ENCODE measurements at places on chromosomes 12 and 14.
A peak's percentile ranks its signal among the peaks of the same experiment; 100 is the strongest.

- no peak for DNase-seq
These were observed 582 bp downstream of the LRRIQ1 start for GRCh38 chr12:85036733-85037132.

DNA sequence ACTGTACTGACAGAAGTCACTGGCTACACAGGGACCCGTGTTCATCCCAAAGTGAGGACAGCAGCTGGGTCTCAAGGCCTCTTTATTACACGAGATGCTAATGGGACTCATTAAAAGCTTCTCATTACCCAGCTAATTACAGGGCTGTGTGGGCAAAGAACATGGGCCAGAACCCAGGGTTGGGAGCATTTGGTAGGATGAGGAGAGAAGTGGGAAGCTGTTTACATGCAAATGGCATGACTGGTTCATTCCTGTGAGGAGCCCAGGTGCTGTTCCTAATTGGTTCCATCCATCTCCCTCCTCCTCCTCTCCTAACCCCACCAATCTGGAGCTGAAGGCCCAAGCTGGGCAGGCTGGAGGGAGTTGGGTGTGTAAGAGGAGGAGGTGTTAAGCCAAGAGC lies 8.9 kb upstream of the TAC3 start:
- no peak for DNase-seq

DNA sequence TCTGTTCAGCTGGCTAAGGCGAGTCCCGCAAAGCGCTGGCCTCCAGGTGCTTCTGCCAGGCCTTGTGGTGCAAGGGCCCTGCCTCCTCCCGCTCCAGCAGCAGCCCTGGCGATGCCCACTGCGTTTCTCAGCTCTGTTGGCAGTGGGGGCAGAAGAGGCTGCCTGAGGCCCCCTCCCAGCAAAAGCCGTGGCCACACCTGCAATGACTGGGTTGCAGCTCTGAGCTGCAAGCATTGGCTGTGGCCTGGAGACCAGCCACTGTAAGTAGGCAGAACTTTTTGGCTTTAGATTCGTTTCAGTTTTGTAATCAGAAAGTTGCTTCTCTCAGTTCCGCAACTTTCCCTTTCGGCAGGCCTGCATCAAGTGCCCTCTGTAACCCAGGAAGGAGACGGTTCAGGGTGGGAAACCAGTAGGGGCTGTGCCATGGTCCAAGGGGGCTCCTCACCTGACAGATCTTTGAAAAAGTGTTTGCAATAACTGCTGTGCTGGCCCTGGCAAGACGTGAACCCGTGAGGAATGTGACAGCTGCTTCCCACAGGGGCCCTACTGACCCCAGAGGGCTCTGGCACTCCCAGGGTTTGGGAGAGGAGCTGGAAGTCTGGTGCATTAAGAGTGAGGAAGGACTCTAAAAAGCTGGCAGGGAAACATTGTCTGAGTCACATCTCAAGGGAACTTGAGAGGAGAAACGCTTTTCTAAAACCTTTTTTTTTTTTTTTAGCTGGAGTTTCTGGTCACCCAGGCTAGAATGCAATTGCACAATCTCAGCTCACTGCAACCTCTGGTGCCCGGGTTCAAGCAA lies 54.5 kb upstream of the MAX start:
- DNase-seq: no peak

DNA sequence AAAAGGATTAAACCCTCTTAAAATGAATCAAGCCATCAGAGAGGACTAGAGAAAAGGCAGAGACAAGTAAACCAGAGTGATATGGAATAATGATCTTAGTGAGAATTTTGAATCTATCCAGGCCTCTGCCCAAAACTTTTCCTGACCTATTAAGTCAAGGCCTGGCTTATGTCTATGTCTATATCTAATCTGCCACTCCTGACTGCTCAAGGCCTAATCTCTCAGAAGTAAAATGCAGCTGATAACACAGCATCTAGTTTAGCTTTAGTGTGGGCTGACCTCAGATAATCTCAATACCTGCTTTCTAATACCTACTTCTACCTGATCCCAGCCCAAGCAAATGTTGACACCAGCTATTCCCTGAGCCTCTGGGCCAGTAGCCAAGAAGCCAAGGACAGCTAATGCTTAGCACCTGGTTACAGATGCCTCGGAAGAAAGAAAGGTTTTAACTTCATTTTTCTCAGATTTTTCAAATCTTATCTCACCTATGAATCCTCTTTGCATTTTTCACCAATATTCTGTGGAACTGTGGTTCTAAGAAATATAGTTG lies 1472.5 kb upstream of the SEL1L start:
- no peak for DNase-seq

- no peak for DNase-seq
These were observed 117.7 kb downstream of the SOX5 start for GRCh38 chr12:23831739-23832138.

- DNase-seq: no peak
These were observed 2.8 kb downstream of the TBX5 start for GRCh38 chr12:114403011-114403689.

- DNase-seq: no peak
These were observed 12.1 kb downstream of the ETV6 start for GRCh38 chr12:11661491-11662089.

DNA sequence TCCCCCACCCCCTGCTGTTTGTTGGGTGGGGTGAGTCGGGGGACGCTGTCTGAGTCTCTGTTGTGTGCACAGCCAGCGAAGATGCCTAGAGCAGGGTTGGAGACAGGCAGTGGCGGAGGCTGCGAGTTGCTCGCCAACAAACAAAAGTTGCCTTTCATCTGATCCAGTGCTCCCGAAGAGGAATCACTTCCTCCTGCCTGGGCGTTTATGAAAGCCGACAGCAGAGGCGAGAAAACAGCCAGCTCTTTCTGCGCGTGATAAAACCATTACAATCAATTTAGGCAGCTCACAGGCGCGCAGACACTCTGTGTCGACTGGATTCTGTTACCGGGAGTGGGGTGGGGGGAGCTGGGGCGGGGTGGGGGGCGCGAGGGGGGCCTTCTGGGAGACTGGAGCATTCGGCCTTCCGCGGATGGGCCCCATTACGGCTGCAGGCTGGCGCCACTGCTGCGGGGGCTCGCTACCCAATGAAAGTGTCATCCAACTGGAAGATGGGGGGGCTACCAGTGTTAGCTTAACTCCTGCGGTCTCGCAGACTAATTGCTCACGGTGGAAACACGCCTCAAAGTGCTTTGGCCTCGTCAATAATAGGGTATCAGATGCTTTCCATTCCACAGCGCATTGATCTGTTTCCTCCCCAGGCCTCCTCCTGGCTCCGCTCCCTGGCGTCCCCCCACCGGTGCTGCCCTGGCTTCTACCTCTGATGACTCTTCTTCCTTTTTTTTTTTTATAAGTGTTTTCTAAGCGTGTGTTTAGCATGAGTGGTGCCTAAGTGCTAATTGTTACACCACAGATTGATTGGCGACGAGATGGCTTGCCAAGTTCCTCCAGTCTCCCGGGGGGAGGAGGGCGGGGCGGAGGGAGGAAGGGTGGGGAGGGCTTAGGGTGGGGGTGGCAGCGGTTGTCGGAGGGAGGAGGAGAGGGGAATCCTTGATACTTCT lies 678.4 kb downstream of the MED13L start:
- DNase-seq: no peak

GRCh38 chr14:33377596-33378390 lies 439.1 kb downstream of the NPAS3 start:
- DNase-seq: no peak

DNA sequence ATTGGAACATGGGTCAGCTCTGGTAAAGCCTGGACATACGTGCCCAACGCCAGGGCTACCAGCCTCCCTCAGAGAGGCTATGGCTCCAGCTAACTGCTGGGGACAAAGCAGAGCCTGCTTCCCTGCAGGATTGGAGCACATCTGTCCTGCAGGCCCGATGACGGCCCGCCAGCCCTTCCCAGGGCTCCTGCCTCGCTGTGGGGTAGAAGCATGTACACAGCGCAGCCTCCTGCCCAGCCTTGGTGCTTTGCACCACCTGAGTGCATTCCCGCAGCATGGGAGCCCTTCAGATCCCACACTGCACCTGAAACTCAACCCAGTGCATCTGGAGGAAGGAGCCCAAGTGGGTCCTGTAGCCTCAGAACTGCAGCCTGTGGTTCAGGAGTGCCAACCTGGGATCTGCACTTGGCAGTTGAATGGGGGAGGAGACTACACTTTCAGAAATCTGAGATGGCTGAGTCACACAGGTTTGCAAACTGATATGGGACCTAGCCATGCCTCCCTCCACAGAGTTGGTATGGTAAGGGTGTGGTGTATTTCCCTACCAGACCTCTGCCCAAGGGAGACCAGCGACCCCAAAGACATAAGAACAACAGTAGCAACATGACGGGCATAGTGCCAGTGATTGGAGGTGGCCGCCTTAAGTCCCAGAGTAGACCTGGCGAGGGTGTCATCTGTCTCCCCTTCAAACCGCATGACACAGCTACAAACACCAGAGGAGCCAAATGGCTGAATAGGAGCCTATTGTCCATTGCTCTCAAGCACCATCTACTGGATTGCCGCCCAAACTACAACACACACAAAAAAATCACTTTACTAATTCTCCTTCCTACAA lies 273.9 kb upstream of the MIS18BP1 start:
- DNase-seq: no peak

GRCh38 chr12:67367843-67368242 lies 98.7 kb downstream of the CAND1 start:
- DNase-seq: no peak

DNA sequence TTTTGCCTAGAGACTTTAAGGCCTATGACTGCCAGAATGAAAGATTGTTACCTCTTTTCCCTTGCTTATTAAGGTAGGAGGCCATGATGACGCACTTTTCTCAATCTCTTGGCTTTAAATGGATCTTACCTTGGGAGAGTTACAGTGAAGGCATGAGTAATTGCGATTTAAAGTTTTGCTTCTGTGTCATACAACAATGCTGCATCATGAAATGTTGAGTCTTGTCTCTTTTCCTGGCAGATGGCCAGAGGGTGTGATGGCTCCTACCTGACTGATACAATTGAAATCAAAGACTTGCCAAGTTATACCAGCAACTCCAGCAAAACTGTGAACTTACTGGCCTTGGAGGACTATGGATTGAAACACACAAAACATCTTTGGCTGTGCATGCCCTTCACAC lies 17.2 kb upstream of the LRRK2 start:
- no peak for DNase-seq

GRCh38 chr14:103908580-103908979 lies 19.7 kb upstream of the TDRD9 start:
- no peak for DNase-seq

DNA sequence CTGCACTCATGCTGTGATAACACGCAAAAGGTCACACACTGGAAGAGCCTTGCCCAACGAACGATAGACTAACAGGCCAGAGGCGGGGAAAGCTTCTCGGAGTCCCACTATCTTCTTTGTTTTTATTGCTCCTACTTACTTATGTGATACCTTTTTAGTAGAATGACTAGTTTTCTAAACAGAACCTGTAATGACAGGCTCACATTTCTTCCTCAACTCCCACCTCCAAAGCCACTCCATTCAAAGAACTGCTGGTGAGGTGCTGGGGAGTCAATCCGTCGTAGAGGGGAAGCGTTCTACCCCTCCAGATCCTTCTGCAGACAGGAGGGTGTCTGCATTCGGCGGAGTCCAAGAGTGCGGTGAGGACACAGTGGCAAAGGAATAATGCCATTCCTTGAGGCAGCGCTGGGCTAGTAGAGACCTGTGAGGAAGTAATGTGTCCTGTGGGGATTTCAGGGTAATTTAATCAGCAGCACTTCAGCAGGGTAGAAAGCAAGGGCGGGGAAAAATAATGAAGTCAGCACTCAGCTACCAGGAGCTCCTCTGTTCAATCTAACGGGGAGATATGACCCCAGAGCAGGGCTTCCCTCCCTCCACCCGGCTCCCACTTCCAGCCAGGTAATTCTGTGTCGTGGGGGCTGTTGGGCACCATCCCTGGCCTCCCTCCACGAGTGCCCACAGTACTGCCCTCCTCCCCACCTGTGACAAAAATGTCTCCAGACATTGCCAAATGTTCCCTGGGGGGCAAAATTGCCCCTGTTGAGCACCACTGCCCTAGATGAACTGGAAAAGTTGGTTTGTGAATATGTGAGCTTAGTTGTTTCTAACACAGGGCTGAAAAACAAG lies 25.2 kb downstream of the SPRING1 start:
- DNase-seq: no peak

GRCh38 chr12:56266693-56267442 lies at the start of gene COQ10A:
COQ10A (plus strand) TSS chr12:56266942; CDS start chr12:56267119, 177 bp downstream.
- peak; percentile 82 for DNase-seq

GRCh38 chr12:14892726-14893505 lies 7.3 kb upstream of the MGP start:
- DNase-seq: no peak

DNA sequence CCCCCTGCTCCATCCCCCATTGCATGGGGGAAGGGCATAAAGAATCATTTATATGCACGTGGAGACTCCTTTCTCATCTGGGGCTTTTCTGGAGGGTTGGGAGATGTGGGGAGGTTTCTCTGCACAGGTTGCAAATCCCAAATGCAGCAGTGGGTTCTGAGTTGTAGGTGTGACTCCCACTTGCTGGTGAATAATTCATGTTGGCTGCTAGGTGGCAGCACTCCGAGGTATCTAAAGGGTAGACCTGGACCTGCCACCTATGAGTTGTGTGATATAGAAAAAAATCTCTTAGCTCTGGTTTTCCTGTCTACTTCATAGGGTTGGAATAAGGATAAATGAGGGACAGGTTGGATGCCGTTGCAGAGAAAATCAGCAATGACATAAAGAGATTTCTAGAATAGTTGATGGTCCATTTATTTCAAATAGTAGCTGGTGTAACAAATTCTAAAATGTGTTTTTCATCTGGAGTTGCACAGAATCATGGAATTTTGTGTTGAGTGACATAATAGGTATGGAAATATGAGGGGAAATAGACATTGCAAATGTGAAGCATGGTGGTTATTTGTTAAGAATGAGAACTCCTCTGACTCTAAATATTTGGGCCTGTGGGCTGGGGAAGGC lies 4.6 kb downstream of the MARCHF9 start:
- no peak for DNase-seq

GRCh38 chr12:64232196-64232595 lies 10.1 kb upstream of the KICS2 start:
- no peak for DNase-seq

GRCh38 chr12:5480218-5480937 lies 48.5 kb downstream of the NTF3 start:
- no peak for DNase-seq

DNA sequence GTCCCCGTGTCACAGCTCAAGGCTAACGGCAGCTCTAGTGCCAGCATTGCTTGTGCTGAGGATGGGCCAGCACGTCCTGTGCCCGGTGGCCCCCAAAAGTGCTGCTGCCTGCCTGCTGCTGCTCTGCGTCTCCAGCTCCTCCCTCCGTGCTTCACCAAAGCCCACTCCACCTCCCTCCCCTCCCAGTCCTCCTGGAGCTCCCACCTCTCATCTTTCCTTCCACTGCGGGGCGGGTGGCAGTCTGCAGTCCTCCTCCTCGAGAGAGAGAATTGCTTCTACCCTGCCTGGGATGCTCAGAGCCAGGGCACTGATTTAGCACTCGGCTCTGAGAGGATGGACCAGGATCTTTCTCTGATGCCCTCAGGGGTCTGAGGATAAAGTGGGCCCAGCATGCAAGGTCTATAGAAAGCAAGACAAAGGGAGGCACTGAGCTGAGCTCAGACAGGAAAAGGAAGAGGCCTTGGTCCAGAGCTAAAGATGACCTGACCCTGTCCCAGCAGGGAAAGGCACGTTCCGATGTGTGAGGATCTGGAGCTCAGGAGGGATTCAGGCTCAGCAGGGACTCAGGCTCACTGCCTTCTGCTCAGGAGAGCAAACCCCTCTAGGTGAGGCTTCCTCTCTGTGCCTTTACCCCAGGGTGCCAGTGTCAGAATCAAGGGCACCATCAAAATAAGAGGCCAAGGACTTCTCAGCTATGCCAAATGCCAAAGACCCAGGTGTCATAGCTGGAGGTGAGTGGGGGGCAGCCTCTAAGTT lies 113.1 kb upstream of the FKBP4 start:
- DNase-seq: no peak

Data from activated CD8-positive, alpha-beta memory T cell treated with anti-CD3 and anti-CD28 coated beads for 1 hour (primary cell).